NCI-H345 (cell line): ENCODE measurements at places on chromosomes 4 and X.

DNA sequence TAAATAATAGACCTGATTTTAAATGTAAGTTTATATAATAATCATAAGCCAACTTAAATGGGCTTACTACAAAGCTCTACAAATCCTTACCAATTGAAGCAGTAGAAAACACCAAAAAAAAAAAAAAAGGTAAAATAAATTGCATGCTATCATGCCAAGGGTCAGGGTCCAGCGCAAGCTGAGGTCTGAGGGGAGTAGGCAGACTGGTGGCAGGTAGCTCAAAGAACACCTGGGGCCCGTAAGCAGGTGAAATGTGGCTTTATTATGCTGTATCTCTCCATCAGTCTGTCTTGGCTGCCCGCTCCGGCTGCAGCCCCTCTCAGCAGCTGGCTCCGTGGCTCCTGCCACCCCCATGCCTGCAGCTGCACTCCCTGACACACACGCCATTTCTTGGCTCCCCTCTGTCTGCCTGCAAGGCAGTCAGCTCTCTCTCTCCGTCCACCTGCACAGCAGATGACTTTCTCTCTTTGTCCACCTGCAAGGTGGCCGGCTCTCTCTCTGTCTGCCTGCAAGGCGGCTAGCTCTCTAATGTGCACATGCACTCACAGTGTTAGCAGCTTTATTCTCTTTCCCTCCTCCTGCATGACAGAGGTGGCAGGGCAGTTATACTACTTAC, 209.4 kb upstream of the UGT8 start:
- no peak for DNase-seq

DNA sequence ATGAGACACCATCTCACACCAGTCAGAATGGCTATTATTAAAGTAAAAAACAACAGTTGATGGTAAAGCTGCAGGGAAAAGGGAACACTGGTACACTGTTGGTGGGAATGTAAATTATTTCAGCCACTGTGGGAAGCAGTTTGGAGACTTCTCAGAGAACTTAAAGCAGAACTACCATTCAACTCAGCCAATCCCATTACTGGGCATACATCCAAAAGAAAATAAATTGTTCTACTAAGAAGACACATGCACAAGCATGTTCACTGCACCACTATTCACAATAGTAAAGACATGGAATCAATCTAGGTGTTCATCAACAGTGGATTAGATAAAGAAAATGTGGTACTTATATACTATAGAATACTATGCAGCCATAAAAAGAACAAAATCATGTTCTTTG, 135.0 kb downstream of the REELD1 start:
- DNase-seq, result no peak

GRCh38 chr4:53855581-53856250, 208.7 kb downstream of the CHIC2 start:
- DNase-seq, result no peak

- DNase-seq, result no peak
Measured at GRCh38 chr4:89929425-89930159, 34.9 kb downstream of the MMRN1 start.

GRCh38 chr4:163618845-163619244, 124.4 kb downstream of the TMA16 start:
- no peak for DNase-seq

- DNase-seq, result peak; percentile 29
Measured at GRCh38 chrX:135596495-135596894, 76.0 kb downstream of the INTS6L start.

GRCh38 chrX:72021975-72022374, 109.7 kb downstream of the RTL5 start:
- DNase-seq, result no peak
